ENCODE measurements at places on chromosomes 5 and 9.

DNA sequence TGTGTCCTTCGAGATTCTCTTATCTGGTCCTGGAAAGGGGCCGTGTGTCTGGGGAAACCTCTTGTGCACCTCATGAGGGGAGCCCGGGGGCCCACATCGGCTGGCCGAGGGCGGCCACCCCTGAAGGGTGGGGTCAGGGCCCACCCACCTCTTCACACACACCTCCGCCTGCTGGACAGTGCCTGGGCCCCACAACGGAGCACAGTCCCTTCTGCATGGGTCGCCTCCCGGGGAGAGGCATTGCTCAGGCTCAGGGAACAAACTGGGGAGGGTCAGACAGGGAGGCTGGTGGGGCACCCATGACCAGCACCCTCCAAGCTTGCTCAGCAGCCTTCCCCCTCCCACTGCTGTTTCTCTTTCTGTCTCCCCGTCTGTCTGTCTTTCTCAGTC, 1.3 kb upstream of the LRRC14B start:
- DNase-seq: no peak

- DNase-seq: no peak
Observed at GRCh38 chr9:94821098-94821887, 94.8 kb downstream of the AOPEP start.

- no peak for DNase-seq
Observed at GRCh38 chr5:150143350-150144245, 12.0 kb downstream of the PDGFRB start.

DNA sequence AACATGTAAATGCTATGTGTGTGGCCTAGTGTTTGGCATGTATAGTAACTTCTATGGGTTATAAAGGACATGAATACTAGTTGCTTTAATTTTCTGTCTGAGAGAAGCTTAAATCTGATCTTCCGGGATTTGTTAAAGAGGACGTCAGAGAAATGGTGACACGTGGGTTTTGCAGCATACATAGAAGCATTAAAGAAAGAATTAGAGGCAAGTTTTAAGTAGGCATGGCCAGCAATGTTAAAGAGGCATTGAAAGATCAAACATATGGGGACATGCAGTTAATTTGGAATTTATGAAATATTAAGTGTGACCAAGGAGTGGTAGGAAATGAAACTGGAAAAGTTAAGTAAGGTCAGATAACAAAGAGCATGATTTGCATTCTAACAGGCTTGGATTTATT, 311.4 kb upstream of the RIOK2 start:
- no peak for DNase-seq

GRCh38 chr9:14992516-14992915, 82.3 kb upstream of the FREM1 start:
- DNase-seq: no peak

DNA sequence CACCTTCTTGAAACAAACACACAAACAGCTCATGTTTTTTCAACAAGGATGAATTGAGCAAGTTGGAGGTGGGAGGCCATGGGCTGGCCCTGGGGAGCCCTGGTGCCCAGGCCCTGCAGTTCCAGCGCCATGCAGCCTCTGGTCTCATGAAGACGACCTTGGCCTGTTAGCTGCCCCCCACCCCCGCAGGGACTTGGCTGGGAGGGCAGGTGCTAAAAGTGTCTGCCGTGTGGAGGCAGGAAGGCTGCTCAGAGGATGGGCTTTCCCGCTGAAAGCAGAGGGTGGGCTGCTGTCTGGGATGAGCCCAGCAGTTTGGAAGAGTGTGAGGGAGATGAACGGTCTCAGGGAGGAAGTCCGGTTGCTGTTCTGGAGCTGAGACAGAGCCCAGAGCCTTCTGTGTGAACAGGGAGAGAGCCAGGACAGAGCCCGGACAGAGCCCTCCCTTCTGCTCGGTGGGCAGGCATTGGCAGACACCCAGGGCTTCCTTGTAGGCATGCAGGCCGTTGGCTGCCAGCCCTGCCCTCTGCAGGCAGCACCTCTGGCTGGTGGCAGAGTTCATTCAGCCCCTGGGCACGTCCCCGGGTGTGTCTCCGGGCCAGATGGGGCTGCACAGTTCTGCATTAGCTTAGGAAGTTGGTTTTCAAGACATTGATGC, 18.7 kb downstream of the ROPN1L start:
- DNase-seq: no peak

DNA sequence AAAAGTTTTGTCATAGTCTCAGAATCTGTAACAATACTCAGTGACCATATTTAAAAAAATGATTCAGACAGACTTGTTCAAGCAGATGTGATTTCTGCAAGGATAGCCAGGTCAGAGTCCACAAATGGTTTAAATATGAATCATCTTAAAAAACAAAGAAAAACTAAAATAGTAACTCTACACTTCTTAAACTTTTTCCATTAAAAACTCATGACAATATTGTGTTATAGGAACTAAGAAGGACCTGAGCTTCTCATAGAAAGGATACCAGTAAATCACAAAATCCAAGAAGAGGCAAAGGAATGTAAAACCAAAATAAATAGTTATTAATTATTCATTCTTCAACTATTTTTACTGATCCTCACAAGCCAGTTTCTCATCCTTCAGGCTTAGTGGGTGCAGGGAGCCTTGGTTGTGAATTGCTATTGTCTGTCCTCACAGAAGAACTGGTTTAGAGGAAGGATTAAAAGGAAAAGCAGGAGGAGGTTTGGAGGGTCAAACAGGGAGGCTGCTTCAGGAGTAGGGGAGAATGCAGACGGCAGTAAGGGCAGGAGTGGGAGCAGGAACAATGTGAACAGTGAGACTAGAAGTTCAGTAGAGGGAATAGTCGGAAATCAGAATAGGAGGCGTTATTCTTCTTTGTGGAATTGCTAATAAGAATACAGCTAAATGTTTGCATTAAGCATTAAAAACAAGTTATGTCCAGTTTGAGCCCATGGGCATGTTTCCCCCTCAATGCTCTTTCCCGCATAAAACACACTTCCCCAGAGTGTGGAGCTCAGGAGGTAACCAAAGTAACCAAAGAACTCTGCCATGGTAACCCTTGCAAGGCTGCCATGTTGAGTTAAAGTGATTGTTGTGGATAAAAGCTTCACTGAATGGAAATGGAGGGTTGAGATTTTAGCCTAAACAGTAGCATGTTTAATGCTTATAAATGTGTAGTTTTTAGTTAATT, 110.7 kb downstream of the CCDC192 start:
- DNase-seq: no peak

DNA sequence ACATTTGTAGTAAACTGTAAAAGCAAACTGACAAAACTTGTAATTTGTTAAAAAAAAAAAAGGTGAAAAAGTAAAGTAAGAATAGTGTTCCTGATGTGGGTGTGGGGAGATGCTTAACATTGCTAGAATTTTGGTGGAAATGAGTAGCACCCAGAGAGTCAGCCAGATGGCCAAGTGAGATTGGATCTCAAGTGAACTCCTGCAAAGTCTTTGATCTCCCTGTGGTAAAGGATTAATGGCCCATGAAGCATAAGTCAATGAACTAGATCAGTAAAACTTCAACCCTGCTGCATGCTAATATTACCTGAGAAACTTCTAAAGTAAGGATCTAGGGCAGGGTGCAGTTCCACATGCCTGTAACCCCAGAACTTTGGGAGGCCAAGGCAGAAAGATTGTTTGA, 19.0 kb upstream of the FAM169A start:
- DNase-seq: no peak

DNA sequence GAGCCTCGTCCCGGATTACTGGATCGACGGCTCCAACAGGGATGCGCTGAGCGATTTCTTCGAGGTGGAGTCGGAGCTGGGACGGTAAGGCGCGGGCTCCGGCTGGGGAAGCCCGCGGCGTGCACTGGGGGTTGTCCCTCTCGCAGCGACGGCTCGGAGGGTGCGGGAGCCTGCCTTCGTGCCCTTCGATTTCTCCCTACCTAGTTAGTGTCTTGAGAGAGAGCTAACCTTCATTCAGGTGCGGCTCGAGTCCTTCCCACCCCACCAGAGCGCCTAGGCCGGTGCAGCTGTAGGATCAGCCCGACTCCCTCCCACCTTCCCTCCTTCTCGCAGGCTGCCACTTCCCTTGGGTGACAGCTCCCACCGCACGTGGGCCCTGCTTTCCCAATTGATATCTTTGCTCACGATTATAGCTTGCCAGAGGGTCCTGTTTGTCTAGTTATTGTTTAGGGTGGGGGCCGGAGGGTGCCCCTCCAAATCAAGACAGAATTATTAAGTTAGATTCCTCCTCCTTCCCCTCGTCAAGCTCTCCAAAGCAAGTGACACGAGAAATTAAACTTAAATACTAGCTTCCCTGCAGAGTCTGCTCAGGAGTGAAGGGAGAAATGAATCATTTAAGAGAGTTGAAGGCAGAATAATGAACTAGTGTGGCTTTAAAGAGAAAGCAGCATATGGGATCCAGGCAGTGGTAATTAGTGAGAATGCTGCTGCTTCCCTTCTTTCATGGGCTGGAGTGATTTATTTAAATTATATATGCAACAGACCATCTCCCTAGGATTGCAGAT, 569 bp downstream of the CAMK4 start:
- no peak for DNase-seq

DNA sequence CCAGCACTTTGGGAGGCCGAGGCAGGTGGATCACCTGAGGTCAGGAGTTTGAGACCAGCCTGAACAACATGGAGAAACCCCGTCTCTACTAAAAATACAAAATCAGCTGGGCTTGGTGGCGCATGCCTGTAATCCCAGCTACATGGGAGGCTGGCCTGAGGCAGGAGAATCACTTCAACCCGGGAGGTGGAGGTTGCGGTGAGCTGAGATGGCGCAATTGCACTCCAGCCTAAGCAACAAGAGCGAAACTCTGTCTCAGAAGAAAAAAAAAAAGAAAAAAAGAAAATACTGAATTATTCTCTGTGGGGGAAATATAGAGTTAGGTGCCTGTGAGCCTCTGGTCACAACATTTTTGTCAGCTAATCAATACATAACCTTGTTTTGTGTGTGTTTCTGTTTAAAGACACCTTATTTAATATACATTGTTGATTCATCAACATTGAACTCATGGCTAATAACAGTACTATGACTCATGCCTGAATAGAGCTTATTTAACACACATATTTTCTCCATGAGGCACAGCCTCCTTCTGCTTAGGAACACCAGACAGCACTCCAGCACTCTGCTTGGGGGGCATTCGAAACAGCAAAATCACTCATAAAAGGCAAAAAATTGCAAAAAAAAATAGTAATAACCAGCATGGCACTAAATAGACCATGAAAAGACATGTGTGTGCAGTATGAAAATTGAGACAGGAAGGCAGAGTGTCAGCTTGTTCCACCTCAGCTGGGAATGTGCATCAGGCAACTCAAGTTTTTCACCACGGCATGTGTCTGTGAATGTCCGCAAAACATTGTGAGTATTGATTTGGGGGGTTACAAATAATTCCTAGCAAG, at the start of gene IL31RA:
TSS of gene IL31RA (plus strand) at position 519 of the 836 bp plus-strand sequence. CDS start at position 733, 214 bp downstream.
- no peak for DNase-seq

GRCh38 chr5:6322163-6322713, 56.1 kb downstream of the MED10 start:
- no peak for DNase-seq

- DNase-seq: no peak
Observed at GRCh38 chr5:76804266-76804665, 14.6 kb upstream of the F2RL1 start.

DNA sequence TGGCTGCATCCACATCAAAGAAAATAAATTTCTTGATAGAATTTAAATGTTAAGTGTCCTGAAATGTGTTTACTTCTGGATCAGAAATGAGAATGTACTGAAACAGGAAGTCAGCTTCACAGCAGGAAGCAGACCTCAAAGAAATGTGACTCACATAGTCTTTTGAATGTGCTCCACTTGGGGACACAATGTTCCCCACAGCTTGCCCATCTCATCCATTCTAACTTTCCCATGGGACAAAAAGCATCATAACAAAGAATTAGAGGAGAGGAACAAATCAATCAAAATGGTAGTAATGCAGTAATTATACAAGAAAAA, 85.7 kb downstream of the GRAMD2B start:
- no peak for DNase-seq

DNA sequence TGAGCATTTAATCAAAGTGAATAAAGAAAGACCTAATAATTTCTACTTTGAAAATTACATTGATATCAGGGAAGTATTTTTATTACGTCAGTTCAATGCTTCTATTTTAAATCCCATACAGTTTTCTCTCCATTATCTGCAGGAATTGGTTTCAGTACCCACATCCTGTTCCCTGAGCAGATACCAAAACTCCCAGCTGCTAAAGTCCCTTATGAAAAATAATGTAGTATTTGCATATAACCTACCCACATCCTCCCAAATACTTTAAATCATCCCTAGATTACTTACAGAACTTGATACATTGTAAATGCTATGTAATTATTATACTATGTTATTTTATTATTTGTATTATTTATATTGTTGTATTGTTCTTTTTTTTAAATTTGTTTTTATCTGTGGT, 125.4 kb upstream of the MINAR2 start:
- no peak for DNase-seq

DNA sequence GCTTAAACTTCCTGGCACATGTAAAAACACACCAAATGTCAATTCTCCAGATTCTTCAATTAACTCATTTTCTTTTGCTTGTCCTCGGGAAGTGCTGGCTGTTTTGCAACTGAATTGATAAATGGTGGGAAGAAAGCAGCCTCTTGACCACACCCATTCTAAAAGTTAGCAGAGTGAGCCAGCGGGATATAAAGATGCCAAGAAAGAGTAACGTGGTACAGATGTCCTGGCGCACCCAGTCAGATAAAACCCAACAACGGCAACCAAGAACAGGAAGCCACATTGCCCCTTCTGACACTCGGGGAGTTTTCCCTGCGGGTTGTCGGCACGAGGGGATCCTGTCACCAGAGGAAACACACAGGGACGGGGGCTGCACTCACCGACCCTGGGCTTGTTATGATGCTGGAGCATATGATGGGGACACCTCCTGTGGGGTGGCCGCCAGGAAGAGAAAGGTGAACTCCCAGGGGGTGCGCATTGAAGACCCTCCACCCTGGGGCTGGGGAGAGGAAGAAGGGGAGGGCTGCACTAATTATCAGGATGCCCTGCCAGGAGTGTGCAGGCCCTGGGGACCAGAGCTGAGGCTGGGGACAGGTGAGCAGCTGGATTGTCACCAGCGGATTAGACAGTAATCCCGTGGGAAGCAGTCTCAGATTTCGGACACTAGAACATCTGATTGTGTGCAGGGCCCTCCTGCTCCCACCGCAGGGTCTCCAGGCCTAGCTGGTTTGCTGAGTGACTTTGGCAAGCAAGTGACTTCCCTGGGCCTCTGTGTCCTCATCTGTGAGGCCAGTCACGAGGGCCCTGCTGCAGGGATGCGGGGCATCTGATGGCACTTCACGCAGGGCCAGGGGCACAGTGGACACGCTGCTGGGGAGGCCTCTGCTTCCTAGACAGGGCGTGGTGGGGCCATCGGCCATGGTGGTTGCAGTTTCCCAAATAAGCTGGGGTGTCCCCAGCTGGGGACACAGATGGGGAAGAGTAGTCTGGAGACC, 59.2 kb downstream of the CRB2 start:
- DNase-seq: no peak

GRCh38 chr9:83379045-83379444, 159.2 kb downstream of the FRMD3 start:
- peak; percentile 12 for DNase-seq

GRCh38 chr5:77853353-77853907, 77.3 kb upstream of the TBCA start:
- DNase-seq: no peak

GRCh38 chr9:77648234-77649108, at the start of gene GNA14:
GNA14 (minus strand) TSS chr9:77648322; CDS start chr9:77647793, 529 bp downstream.
- DNase-seq: peak; percentile 41

All from NCI-H1092 (cell line).